ENCODE measurements at places on chromosomes 5 and 9.

DNA sequence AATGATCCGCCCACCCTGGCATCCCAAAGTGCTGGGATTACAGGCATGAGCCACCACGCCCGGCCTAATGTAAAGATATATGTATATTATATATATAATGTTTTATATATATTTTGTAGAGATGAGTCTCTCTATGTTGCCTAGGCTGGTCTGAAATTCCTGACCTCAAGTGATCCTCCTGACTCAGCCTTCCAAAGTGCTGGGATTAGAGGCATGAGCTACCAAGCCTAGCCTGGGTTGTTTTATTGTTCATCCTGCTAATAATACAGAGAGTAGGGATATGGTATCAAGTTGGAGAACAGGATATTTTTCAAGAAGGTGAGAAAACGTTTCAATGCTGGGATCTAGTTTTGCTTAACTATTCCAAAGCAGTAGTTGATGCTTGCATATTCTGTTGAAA is 2.9 kb downstream of the SEC24A start:
- DNase-seq = no peak

DNA sequence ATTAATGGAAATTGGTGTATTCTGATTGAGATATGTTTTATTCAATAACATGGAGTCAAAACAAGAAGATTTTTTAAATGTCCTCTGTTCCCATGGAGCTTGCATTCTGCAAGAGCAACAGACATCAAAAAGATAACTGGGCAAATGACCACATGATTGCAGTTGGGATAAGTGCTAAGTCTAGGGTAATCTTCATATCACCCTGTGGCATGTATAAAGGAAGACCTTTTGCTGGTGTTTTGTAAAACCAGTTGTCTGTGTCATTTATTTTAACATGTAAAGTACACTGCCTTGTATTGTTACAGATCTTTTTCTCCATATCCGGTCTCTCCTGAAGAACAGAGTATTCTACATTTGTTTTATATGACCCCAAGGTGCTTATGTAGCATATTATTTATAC is 44.0 kb downstream of the PTCD2 start:
- DNase-seq = no peak

DNA sequence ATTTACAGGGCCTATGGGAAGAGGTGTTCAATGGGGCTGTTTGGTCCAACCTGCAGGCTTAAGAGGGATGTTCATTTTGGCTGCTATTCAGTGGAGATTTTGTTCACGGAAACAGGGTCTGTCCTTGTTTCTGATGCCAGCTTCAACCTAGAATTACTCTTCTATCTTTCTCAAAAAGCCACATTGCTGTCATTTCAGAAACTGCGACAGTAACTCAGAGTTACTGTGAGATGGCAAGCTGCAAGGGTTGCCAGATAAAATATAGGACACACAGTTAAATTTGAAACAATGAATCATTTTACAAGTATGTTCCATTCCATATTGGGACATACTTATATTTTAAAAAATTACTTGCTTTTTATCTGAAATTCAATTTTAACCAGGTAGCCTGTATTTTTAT is 128.0 kb downstream of the NPR3 start:
- DNase-seq = no peak

DNA sequence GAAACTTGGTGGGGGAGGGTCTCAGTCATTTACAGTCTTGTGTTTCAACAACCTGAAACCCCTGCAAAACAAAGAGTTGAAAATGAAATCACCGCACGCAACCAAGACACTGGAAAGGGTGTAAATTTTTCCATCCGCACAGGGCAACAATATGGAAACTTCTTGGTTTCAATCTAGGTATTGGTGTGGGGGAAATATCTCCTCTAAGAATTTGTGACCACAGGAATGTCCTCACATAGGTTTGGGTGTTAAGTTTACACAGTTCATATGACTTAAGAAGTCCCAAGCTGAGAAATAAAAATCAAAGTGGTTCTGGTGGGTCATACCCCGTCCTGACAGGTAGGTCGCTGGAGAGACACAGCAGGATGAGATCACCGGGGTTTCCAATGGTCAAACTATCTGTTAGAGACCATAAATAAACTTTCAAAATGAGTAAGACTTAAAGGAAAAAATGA is 51.9 kb upstream of the PIP5K1B start:
- DNase-seq = no peak

- DNase-seq = no peak
Measured at GRCh38 chr5:82917584-82917983, 159.6 kb downstream of the TMEM167A start.

DNA sequence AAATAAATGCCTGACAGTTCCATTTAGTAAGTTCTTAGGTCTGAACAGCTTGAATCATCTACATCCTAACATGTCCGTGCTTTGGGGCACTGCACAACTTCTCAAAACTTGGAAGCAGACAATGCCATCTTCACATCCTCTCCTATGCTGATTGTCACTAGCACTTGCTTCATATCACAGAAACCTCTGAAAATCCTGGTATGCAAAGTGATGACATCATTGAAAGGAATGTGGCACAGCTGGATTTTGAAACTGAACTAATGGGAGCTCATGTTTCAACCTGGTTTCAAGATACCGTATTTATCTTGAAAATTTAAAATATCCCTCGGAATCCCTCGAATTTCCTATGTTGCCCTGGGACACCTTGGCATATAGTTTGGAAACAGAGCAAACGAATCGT is 490.2 kb upstream of the DAP start:
- no peak for DNase-seq

GRCh38 chr9:102507044-102507687 is 488.0 kb upstream of the CYLC2 start:
- DNase-seq = no peak

GRCh38 chr5:88878976-88879375 is 4.0 kb downstream of the MEF2C start:
- DNase-seq = no peak

- DNase-seq = no peak
Measured at GRCh38 chr5:1728846-1729245, 70.8 kb downstream of the MRPL36 start.

DNA sequence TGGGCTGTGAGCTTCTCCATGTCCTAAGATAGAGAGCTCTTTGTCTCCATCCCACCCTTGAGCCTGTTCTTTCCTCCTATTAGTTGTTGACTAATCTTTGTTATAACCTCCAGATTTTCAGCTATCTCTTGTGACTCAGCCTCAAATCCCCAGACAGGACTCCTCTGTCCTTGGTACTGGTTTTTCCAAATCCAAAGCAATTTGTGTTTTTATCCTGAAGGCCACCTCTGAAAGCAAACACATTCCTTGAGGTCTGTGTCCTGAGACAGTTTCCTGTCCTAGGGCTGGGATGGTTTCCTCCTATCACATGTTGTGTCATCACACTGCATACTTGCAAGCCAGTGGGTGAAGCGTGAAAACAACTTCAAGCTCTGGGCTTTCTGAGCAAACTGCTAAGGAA is 8.5 kb downstream of the TNC start:
- no peak for DNase-seq

GRCh38 chr9:85927076-85927475 is 13.9 kb upstream of the NAA35 start:
- no peak for DNase-seq

GRCh38 chr5:27010646-27011045 is 27.7 kb downstream of the CDH9 start:
- DNase-seq = no peak

DNA sequence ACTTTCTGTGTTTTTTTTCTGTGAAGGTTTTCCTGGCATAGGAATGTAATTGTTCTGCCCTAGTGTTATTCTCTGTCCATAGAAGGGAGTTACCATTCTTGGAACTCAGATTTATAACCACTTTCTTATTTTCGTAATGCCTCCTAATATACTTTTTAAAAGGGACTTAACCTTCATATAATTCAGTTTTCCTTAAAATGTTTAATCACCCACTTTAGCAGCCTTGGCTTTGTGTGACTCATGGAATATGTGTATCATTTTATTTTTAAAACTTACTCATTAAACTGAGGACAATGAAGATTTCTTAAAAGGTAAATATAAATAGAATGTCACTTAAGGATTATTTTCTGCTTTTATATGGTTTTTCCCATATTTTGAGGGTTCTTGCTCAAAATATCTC is 50.0 kb downstream of the RAI14 start:
- DNase-seq = no peak

GRCh38 chr9:120561709-120562108 is 18.3 kb downstream of the CDK5RAP2 start:
- no peak for DNase-seq

- DNase-seq = no peak
Measured at GRCh38 chr5:73950441-73950873, 324.5 kb downstream of the ARHGEF28 start.

- no peak for DNase-seq
Measured at GRCh38 chr5:152739916-152740315, 334.8 kb upstream of the NMUR2 start.

- no peak for DNase-seq
Measured at GRCh38 chr5:52822437-52822836, 34.7 kb downstream of the ITGA1 start.

- no peak for DNase-seq
Measured at GRCh38 chr5:7856855-7857254, 5.9 kb upstream of the CFAP90 start.

DNA sequence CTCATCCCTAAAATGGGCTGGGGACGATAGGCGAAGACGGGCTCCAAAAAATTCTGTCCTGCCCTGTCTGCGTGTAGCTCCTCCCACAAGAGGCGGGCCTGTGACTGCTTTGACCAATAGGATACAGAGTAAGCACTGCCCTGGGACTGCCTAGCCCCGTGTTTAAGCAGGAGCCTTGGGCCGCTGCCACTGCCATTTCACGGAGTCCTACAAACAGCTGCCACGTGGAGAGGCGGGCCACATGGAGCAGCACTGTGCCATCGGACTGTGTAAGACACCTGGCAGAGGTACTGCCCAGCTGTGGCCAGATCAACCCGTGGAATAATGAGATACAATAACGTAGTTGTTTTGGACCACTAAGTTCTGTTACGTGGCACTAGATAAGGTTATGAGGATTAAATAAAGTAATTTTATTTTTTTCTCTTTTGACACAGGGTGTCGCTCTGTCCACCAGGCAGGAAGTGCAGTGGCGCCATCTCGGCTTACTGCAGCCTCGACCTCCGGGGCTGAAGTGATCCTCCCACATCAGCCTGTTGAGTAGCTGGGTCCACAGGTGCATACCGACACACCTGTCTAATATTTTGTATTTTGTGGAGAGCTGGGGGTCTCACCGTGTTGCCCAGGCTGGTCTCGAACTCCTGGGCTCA is 87.2 kb downstream of the LMNB1 start:
- DNase-seq = no peak

DNA sequence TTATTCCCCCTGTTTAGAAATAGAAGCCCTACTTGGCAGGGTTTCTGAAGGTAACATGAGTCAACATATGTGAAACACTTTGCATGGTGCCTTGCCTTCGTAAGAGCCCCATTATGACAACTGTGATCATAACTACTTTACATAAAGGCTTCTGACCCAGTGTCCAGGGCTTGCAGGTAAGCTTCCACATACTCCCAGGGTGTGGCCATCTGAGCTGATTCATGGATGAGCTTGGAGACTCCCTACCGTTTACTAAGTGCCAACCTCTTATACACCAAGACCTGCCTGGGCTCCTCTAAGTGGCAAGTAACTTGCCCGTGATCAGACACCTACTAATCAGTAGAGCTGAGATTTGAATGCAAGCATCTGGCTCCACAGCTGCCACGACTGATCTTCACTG is 62.8 kb upstream of the C5orf58 start:
- DNase-seq = no peak

- no peak for DNase-seq
Measured at GRCh38 chr5:154773326-154773725, 18.1 kb downstream of the LARP1 start.

- no peak for DNase-seq
Measured at GRCh38 chr5:5403741-5404140, 18.7 kb upstream of the ICE1 start.

DNA sequence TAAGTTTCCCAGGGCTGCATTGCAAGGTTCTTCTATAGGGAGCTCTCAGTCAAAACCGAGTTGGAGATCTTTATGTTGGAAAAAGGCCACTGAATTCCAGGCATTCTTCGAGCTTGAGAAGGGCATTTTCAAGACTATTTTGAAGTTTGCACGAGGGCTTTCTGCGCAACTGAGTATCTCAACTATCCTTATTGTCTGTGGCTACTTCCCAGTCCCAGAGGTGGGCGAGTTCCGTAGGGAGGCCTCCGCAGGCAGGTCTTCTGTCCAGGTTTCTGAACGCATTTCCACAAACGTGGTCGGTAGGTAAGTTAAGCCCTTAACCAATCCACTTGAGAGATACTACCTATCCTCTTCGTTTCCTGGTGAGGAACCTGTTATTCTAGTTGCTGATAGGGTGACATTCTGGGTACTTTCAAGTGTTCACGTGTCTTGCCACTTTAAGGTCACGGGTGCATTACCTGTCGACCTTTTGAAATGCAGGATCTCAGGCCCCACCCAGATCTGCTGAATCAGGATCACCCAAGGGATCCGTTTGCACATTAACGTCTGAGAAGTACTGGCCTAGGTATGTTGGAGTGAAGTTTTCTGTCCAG is 51.4 kb upstream of the TJP2 start:
- DNase-seq = no peak

DNA sequence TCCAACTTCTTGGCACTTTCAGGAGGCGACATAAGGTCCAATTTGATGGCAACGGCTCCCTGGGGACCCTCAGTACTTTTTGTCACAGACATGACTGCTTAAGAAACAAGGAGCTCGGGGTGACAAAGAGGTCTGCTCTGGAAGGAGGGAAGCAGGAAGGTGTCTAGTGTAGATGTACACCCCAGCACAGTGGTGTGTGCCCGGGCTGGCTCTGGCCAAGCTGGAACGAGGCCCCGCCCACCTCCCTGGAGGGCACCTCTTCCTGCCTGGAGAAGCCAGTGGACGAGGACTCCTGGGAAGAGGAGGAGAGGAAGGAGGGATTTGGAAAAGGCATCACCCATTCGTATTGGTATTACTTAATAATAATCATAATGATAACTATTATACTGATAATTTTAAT is at the start of gene SLC36A2:
Gene SLC36A2 (minus strand): TSS at position 191 of the 400 bp plus-strand sequence. CDS start 99 bp downstream, at position 92.
- DNase-seq = no peak

- no peak for DNase-seq
Measured at GRCh38 chr5:14428302-14429081, 153.1 kb upstream of the OTULINL start.

DNA sequence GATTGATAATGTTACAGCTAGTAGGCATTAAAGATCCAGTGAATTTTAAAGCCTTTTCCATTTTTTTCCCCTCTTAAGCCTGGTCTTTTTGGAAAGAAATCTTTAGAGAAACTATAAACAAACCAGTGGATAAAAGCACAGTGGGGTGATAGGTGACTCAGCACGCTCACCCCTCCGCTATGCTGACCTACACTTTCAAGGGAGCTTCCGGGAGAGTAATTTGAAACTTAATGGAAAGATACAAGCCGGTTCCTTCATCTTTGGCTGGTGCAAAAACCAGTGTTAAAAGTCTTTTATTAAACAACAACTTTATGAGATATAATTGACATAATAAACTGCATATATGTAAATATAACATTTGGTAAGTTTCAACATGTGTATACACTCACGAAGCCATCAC is 27.0 kb upstream of the ALDOB start:
- DNase-seq = no peak

DNA sequence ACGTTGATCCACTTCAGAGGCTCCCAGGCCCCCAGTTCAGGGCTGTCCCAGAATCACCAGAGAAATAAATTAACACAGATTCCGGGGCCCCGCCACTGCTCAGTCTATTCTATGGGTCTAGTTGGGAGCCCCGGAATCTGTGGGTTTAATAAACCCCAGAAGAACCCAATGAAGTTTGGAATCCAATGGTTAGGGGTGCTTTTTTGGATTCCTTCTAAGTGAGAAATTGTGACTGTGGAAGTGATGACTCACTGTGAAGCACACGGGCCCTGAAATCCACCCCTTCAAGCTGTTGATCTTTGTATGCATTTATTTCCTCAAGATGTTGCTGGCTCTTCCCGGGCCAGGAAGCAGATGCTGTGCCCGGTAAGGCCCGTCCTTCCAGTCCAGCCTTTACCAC is 57.3 kb upstream of the SLC28A3 start:
- no peak for DNase-seq

All from activated T-cell treated with anti-CD3 and anti-CD28 coated beads for 4 hours (primary cell).